Thymus (tissue), 14 donors: ENCODE measurements at places on chromosomes 13 and 19. TPM values are rescaled to one million over a fixed set of nuclear protein-coding genes. Genes with fewer than 3 reads are reported as not detected.

DNA sequence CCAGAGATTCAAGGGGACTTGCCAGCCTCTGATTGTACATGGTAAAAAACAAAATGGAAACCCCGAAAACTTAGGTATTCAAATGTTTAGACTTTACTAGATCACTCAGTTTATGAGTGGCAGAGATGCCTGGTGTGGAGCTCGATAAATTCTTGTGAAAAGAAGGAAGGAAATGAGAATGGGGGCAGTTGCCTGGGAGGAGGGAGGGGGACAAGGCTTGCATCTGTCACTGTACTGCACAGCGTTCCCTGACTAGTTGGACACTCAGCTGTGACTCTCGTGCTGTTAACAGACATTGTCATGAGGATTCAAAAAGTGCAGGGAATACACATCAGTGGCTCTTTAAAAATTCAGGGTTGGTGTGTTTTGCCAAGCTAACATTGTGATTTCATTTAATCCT, 232.9 kb downstream of the ZIC5 start:
- no peak overlapping the region for H3K4me3 ChIP-seq
- no peak for DNase-seq
- H3K4me1 ChIP-seq: no peaks in the 10 kb centered on the region
- H3K36me3 ChIP-seq: no peaks in the 10 kb centered on the region
- H3K27ac ChIP-seq: no peak overlapping the region
- H3K27me3 ChIP-seq: no peaks in the 10 kb centered on the region

DNA sequence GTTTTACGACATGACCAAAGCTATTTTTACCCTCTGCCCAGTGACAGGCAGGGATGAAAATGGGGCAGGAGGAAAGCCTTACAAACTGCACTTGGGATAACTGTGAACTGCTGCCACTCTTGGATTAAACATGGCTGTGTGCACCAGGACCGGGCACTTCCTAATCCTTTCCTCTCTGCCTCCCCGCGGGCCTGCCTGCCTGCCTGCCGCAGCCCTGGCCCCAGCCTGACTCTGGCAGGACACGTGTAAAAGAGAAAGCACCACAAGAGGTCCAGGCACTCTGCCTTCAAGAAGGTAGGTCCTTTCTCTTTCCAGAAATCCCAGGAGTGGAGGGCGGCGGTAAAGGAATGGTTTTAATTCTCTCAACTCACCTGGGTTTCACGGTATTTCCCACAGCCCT, 4.8 kb downstream of the TSHZ3 start:
- no peaks in the 10 kb centered on the region for H3K36me3 ChIP-seq
- H3K4me3 ChIP-seq: no peak overlapping the region
- peaks cover 13% of the 10 kb centered on the region for H3K4me1 ChIP-seq
- H3K27me3 ChIP-seq: peaks cover 55% of the 10 kb centered on the region
- H3K27ac ChIP-seq: no peak overlapping the region

- DNase-seq: no peak
- no peaks in the 10 kb centered on the region for H3K4me1 ChIP-seq
- H3K27ac ChIP-seq: no peak overlapping the region
- no peaks in the 10 kb centered on the region for H3K36me3 ChIP-seq
Observed at GRCh38 chr13:61751039-61751438, 335.4 kb upstream of the PCDH20 start.

GRCh38 chr19:47402504-47402903, 16.8 kb downstream of the MEIS3 start:
- H3K27me3 ChIP-seq: peaks cover 42% of the 10 kb centered on the region
- no peak for DNase-seq
- H3K4me1 ChIP-seq: no peaks in the 10 kb centered on the region
- no peak overlapping the region for H3K27ac ChIP-seq
- H3K4me3 ChIP-seq: no peak overlapping the region
- H3K36me3 ChIP-seq: no peaks in the 10 kb centered on the region

GRCh38 chr19:49064029-49064629, 489 bp downstream of the NTF4 start:
- no peaks in the 10 kb centered on the region for H3K4me1 ChIP-seq
- no peak overlapping the region for H3K4me3 ChIP-seq
- peaks cover 33% of the 10 kb centered on the region for H3K27me3 ChIP-seq
- no peak for DNase-seq

- H3K27me3 ChIP-seq: no peaks in the 10 kb centered on the region
- H3K36me3 ChIP-seq: no peaks in the 10 kb centered on the region
- peak; percentile 7 for DNase-seq
- no peaks in the 10 kb centered on the region for H3K4me1 ChIP-seq
- no peak overlapping the region for H3K27ac ChIP-seq
Observed at GRCh38 chr13:59452189-59452890, 711.4 kb downstream of the DIAPH3 start.

GRCh38 chr13:43432958-43433357, 353.8 kb downstream of the ENOX1 start:
- H3K27me3 ChIP-seq: no peaks in the 10 kb centered on the region
- no peak for DNase-seq
- H3K36me3 ChIP-seq: no peaks in the 10 kb centered on the region
- H3K4me1 ChIP-seq: no peaks in the 10 kb centered on the region
- no peak overlapping the region for H3K27ac ChIP-seq

DNA sequence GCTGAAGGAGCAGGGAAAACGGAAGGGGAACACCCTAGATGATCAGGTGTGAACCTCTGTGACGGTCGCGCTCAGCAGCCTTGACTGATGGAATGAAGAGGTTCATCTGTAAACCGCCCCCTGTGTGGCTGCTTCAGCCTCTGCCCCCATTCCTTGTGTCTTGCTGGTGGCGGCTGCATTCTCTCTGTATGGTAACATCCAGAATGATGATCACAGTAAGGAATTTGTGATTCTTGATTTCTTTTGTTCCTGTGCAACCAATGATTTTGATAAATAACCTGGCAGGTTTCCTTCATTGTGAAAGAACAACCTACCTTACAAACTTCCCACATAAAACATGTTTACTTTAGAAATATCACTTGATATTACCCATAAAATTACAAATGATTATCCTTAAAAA, 118.7 kb upstream of the MCF2L start:
- no peaks in the 10 kb centered on the region for H3K27me3 ChIP-seq
- no peak for DNase-seq
- H3K27ac ChIP-seq: no peak overlapping the region
- H3K36me3 ChIP-seq: peaks cover 16% of the 10 kb centered on the region
- no peaks in the 10 kb centered on the region for H3K4me1 ChIP-seq

- no peak overlapping the region for H3K27ac ChIP-seq
- H3K27me3 ChIP-seq: no peaks in the 10 kb centered on the region
- no peaks in the 10 kb centered on the region for H3K36me3 ChIP-seq
Observed at GRCh38 chr13:100323937-100324336, 235.0 kb downstream of the PCCA start.

- H3K36me3 ChIP-seq: no peaks in the 10 kb centered on the region
- H3K4me1 ChIP-seq: peaks cover 7% of the 10 kb centered on the region
- H3K27ac ChIP-seq: no peak overlapping the region
- H3K4me3 ChIP-seq: no peak overlapping the region
Observed at GRCh38 chr19:18793144-18794028, 2.3 kb upstream of the COMP start.

- peaks cover 13% of the 10 kb centered on the region for H3K4me1 ChIP-seq
- H3K27me3 ChIP-seq: peaks cover 76% of the 10 kb centered on the region
- no peak overlapping the region for H3K4me3 ChIP-seq
- H3K36me3 ChIP-seq: no peaks in the 10 kb centered on the region
Observed at GRCh38 chr13:111115965-111116521, 933 bp downstream of the ARHGEF7 start.

DNA sequence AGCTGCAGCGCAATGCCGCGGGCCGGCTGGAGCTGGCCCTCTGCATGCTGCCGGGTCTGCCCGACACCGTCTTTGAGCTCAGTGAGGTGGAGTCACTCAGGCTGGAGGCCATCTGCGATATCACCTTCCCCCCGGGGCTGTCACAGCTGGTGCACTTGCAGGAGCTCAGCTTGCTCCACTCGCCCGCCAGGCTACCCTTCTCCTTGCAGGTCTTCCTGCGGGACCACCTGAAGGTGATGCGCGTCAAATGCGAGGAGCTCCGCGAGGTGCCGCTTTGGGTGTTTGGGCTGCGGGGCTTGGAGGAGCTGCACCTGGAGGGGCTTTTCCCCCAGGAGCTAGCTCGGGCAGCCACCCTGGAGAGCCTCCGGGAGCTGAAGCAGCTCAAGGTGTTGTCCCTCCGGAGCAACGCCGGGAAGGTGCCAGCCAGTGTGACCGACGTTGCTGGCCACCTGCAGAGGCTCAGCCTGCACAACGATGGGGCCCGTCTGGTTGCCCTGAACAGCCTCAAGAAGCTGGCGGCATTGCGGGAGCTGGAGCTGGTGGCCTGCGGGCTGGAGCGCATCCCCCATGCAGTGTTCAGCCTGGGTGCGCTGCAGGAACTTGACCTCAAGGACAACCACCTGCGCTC, 3.8 kb upstream of the MAP2K7 start:
- no peak overlapping the region for H3K4me3 ChIP-seq
- H3K27me3 ChIP-seq: no peaks in the 10 kb centered on the region
- H3K27ac ChIP-seq: no peak overlapping the region
- DNase-seq: no peak

DNA sequence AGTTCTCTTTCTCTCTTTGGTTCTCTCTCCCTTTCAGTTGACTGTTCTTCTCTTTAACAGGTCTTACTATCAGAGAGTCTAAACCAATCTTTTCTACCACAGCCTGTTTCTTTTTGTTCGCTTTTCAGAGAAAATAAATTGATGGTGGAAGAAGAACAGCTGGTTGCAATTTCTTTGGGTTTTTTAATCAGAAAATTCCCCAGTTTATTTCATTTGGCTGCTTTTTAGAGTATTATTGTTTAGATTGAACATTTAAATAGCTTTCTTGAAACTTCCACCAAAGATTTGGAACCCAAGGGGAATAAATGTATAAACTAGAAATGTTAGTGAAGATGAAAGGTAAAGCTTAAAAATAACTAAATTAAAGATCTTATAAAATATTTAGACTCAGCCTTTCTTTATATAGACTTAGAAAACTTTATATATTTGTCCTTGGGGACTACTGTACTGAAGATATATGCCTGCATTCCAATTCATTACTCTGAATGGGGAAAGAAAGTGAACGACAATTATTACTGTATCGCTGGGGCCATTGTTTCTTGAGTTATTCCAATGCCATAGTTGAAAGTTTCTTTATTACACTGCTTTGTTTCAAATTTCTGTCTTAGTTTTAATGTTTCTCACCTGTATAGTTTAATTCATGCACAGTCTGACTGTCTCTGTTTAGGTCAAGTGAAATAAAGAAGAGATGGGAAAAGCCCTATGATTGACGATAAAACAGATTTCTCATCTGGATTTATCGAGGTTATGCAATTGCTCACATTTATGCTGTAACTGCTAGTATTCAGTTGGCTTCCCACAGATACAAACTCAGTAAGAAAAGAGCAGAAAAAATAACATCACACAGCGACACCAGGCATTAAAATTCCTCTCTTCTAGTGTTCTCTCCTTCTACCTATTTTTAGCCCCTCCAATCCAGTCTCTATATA, 169.4 kb upstream of the CSNK1A1L start:
- no peaks in the 10 kb centered on the region for H3K36me3 ChIP-seq
- H3K4me3 ChIP-seq: no peak overlapping the region
- DNase-seq: no peak
- no peaks in the 10 kb centered on the region for H3K4me1 ChIP-seq
- H3K27me3 ChIP-seq: no peaks in the 10 kb centered on the region

GRCh38 chr13:24207841-24208667, 47.5 kb downstream of the SPATA13 start:
- peaks cover 19% of the 10 kb centered on the region for H3K4me1 ChIP-seq
- DNase-seq: no peak
- no peak overlapping the region for H3K4me3 ChIP-seq
- H3K27me3 ChIP-seq: no peaks in the 10 kb centered on the region
- H3K36me3 ChIP-seq: no peaks in the 10 kb centered on the region
- H3K27ac ChIP-seq: no peak overlapping the region

GRCh38 chr19:2726160-2726855, 5.1 kb upstream of the DIRAS1 start:
- H3K27me3 ChIP-seq: peaks cover 67% of the 10 kb centered on the region
- H3K36me3 ChIP-seq: no peaks in the 10 kb centered on the region
- H3K4me3 ChIP-seq: no peak overlapping the region
- peaks cover 4% of the 10 kb centered on the region for H3K4me1 ChIP-seq

GRCh38 chr13:35473206-35473775, 3.2 kb downstream of the MAB21L1 start:
- DNase-seq: no peak
- no peak overlapping the region for H3K4me3 ChIP-seq
- no peaks in the 10 kb centered on the region for H3K36me3 ChIP-seq
- no peak overlapping the region for H3K27ac ChIP-seq
- peaks cover 54% of the 10 kb centered on the region for H3K27me3 ChIP-seq
- peaks cover 23% of the 10 kb centered on the region for H3K4me1 ChIP-seq

DNA sequence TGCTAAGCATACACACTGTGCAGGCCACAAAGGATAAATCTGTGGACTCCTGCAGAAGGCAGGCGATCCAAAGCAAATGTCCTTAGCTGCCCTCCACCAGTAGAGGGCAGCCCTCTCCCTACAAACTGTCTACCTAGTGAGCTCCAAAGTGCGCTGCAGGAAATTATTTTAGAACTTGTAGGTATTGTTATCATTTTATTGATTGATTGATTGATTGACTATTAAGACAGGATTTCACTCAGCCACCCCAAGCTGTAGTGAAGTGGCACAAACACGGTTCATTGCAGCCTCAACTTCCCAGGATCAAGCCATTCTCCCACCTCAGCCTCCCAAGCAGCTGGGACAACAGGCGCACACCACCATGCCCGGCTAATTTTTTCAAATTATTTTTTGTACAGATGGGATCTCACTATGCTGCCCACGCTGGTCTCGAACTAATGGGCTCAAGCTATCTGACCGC, 37.3 kb downstream of the RNF6 start:
- H3K27me3 ChIP-seq: no peaks in the 10 kb centered on the region
- no peak overlapping the region for H3K27ac ChIP-seq
- no peak overlapping the region for H3K4me3 ChIP-seq
- H3K4me1 ChIP-seq: no peaks in the 10 kb centered on the region
- no peaks in the 10 kb centered on the region for H3K36me3 ChIP-seq

GRCh38 chr19:50324331-50324730, 4.8 kb downstream of the KCNC3 start:
- no peak overlapping the region for H3K4me3 ChIP-seq
- no peaks in the 10 kb centered on the region for H3K36me3 ChIP-seq
- peaks cover 5% of the 10 kb centered on the region for H3K4me1 ChIP-seq

- H3K4me3 ChIP-seq: no peak overlapping the region
- H3K4me1 ChIP-seq: peaks cover 5% of the 10 kb centered on the region
- H3K36me3 ChIP-seq: no peaks in the 10 kb centered on the region
- H3K27ac ChIP-seq: no peak overlapping the region
- no peak for DNase-seq
- H3K27me3 ChIP-seq: no peaks in the 10 kb centered on the region
Observed at GRCh38 chr13:51619614-51620013, 35.4 kb downstream of the WDFY2 start.

- H3K27me3 ChIP-seq: no peaks in the 10 kb centered on the region
- H3K36me3 ChIP-seq: no peaks in the 10 kb centered on the region
- no peaks in the 10 kb centered on the region for H3K4me1 ChIP-seq
- H3K4me3 ChIP-seq: no peak overlapping the region
Observed at GRCh38 chr19:23415561-23416191, 20.4 kb upstream of the ZNF91 start.

Gene ZNF132
- 6.4 TPM for total RNA-seq

Gene ZNF440
- total RNA-seq: 8.9 TPM

Gene ZNF616
- 6.6 TPM for total RNA-seq

Gene IFI30
- 148 TPM for total RNA-seq

Gene ZNF256
- 7.5 TPM for total RNA-seq
